ENCODE measurements at places on chromosomes 2 and 18.
A peak's percentile ranks its signal among the peaks of the same experiment; 100 is the strongest.

- no peak for DNase-seq
Observed at GRCh38 chr2:176561706-176562105, 292.5 kb downstream of the MTX2 start.

DNA sequence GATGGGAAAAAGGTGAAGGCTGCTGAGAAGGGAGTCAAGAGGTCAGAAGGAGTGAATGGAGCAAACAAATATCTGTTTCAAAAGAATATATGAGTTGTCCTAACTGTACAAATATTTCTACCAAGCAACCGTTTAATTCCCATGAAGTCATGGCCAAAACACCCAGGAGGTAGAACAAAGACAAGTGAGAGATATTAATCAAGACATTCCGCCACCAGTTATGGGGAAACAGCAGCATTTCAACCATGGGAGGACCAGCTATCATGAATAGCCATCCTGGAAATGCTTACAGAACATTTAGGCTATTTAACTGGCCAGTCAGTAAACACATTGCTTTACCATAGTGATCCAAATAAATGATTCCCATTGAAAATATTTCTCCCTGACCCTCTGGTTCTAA lies 396.3 kb downstream of the IRS1 start:
- no peak for DNase-seq

DNA sequence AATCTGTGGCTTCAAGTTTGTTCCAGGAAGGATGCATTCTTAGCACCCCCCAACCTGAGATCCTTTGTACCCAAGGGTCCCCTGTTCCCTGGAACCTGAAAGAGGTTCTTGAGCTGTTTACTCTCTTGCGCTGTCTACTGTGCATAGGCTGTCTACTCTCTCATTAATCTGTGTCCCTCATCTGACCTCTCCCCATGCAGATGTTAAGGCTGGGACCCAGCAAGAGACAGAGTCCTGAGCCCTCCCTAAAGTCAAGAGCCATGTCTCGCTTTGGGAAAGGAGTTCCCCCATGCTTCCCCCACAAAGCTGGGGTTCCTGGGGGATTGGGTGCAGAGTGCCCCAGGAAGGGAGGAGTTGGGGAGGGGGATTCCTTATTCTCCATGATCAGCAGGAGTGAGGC lies 312.9 kb downstream of the CYP26B1 start:
- no peak for DNase-seq

DNA sequence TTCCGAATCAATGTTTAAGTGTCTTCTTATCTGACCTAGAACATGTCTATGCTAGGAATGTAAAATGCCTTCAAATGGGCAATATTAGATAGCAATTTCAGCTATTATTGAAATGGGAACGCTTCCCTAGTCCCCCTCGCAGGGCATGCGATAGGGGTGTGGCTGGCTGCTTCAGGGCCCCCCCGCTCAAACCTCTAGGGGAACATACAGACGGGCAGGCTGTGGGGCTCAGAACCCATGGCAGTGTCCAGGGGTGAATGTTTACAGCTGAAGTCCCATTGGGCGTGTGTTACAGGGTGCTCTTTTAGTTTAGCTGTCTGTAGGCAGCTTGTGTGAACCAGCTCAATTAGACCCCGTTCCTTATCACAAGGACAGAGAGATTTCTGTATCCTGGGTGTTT lies 315.9 kb downstream of the DSEL start:
- no peak for DNase-seq

- no peak for DNase-seq
Observed at GRCh38 chr2:188450732-188451483, 159.2 kb downstream of the GULP1 start.

DNA sequence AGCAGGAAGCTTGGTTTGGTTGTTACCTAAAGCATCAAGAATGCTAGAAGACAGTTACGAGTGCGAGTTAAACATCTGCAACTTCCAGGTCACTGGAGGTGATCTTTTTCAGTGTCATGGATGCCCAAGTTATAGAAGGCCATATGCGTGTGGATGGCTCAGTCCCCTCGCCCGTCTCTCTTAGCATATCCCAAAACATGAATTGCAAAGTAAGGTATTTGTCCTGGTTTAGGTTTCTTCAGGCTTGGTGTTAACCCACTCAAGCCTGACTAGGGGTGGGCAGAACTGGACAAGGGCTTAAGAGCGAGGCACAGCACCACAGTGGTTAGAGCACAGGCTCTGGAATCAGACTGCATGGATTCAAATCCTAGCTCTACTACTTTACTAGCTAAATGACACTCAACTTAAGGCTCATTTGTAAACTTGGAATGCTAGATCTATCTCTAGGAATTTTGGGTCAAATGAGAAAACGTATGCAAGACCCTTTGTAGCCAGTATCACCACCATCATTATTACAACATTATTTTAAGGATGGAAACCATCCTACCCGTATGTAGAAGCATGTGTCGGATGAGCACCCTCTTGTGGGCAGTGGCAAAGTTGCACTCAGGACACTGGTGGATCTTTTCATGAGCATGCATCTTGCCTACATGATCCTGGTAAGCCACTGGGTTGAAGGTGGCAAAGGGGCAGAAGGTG lies 11.2 kb downstream of the ZNF142 start:
- no peak for DNase-seq

DNA sequence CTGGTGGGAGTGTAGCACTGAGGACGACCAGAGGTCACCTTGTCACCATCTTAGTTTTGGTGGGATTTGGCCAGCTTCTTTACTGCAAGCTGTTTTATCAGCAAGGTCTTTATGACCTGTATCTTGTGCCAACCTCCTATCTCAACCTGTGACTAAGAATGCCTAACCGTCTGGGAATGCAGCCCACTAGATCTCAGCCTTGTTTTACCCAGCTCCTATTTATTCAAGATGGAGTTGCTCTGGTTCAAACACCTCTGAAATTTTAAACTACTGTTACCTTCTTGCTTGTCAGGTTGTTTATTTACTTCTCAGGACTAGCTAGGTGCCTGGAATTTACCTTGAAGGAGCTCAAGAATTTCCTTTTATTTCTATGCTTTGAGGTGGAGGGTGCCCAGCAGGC lies 9.5 kb upstream of the KCNG3 start:
- no peak for DNase-seq

DNA sequence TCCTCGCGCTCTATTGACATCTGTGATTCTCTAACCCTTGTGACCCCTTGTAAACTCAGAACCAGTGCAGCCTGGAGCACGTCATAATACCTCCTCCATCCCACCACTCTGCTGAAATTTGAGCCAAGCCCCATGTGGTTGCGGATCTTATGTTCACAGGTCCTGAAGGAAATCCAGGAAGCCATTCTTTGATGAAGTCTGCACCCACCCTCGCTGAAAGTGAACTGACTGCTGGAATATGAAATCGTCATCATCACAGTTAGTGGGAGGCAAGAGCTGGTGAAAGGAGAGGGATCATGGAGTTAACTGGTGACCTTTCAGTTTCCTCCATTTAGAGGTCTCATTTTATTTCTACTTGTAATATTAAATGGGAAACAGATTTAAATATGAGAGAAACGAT lies 21.6 kb downstream of the ZEB2 start:
- no peak for DNase-seq

- DNase-seq: no peak
Observed at GRCh38 chr2:231601356-231602229, 8.9 kb downstream of the TEX44 start.

DNA sequence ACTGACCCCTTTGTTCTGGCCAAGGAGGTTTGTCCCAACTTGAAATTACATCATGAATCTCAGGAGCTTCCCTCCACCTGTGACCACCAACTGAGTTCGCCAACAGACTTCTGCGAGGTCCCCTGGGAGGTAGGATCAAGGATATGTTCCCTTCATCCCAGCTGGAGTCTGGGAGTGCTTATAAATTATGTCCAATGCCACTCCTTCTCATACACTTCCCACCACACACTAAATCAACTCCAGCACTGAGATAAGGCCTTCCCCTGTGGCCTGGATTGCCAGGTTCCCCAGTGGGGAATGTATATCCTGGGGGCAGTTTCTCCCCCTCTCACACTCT lies 99.2 kb downstream of the RND3 start:
- no peak for DNase-seq

- no peak for DNase-seq
Observed at GRCh38 chr2:127665267-127665893, 9.9 kb downstream of the LIMS2 start.

DNA sequence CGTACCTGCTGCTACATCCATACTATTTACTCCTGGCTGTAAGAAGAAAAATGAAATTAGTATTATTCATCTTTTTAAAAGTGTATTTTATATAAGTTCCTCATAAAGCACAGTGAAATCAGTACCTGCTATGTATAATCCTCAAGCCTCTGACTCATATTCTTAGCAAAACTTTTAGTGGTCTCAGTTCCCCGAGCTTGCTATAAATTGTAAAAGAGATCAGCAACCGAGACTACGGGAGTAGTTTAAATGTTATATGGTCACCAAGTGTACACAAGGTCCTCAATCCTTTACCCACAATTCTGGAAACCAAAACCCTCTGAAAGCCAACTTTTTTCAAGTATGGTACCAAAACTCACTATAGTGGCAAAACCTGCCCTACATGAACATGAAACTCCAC lies 24.2 kb downstream of the PRPF40A start:
- peak; percentile 30 for DNase-seq

GRCh38 chr2:230868161-230868946 lies 3.6 kb downstream of the ITM2C start:
- no peak for DNase-seq

- no peak for DNase-seq
Observed at GRCh38 chr18:8657873-8658470, 47.4 kb upstream of the MTCL1 start.

DNA sequence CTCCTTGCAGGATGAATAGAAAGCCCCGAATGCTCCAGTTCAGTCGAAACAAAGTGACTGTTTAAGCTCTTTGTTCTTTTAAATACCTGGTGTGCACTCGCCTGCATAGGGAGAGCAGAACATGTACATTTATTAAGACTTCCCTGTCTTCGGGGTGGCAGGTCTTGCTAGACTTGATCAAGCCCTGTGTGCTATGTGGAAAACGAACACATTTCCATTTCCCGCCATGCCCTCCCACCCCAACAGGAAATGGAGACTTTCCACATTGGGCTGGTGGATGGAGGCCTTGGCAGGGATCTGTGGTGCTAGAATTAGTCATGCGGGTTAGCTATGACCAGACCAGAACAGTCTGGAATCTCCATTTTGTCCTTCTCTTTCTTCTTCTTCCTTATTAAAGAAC lies 321.0 kb upstream of the THSD7B start:
- DNase-seq: no peak

GRCh38 chr2:170313347-170313991 lies 135.5 kb downstream of the MYO3B start:
- no peak for DNase-seq

GRCh38 chr2:162731917-162732804 lies 106.4 kb downstream of the KCNH7 start:
- peak; percentile 57 for DNase-seq
